ENCODE measurements at places on chromosomes 4 and X.

DNA sequence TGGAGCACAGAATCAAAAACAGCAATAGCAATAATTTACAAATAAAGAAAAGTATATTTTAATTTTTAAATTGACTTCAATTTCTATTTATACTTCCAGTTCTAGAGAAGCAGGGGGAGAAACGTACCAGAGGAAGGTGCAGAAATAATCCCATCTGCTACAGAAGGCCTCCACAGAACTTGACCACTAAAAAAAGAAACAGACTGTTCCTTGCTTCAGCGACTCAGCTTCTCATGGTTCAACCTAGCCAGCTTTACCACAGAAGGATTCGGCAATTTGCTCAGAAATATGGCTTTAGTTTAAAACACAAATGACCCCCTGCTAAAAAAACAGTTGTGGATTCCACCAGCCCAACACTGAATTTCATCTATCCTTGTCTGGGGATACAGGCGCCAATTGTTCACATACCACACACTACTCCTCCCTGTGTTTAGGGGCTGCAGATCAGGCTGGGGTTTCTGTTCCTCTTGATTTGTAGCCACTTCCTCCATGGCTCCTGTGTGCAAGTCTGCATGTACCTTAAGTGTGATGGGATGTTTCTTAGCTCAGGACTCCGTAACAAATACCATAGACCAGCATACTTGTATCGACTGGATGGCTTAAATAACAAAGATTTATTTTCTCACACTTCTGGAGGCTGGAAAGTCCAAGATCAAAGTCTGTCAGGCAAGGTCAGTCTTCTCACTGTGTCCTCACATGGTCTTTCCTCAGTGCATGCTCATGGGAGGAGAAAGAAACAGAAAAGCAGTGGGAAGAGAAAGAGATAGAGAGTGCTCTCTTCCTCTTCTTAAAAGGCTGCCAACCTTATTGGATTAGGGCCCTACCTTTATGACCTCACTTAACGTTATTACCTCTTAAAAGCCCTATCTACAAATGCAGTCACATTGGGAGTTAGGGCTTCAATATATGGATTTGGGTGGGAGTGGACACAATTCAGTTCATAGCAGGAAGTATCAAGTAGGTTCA is 79.1 kb downstream of the AMOT start:
- DNase-seq: no peak

GRCh38 chrX:29435396-29435795 is 780.0 kb upstream of the MAGEB2 start:
- no peak for DNase-seq

- no peak for DNase-seq
Observed at GRCh38 chr4:45409536-45409935, 683.2 kb upstream of the GNPDA2 start.

GRCh38 chr4:168541266-168541953 is 44.6 kb downstream of the PALLD start:
- no peak for DNase-seq

- no peak for DNase-seq
Observed at GRCh38 chr4:102451266-102451665, 49.9 kb upstream of the NFKB1 start.

- DNase-seq: no peak
Observed at GRCh38 chr4:20761382-20761781, 61.1 kb downstream of the PACRGL start.

DNA sequence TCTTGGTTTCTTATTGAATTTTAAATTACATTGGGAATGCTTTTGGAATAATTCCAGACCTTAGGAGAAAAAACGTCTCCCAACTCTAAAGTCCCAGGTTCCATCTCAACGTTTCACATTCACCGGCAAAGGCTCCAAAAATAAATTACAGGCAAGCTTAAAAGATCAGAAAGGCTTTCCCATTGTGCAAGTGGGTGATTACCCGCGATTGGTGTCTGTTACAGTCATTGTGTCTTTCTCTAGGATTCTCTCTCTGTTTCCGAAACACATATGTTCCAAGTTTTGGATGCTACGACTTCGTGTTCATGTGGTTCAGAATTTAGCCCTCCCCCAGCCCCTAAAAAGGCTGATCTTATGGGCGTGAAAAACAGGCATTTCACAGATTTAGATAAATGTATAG is 41.8 kb downstream of the PALLD start:
- no peak for DNase-seq

DNA sequence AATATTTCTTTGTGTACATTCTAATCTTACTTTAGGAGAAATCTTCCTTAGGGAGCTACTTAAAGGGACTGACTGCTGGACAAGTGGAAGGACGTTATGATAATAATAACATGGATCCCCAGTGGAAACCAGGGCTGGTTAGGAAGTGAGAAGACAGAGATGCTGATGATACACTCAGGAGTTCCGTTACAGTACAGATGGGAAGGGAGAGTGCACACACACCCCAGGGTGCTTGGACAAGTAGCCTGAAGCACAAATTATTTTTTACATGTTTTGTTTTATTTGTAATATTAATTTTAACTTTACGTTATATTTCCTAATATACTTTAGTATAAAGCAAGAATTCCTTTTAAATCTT is 84.1 kb downstream of the BMPR1B start:
- DNase-seq: no peak

GRCh38 chr4:64503416-64503815 is 94.2 kb upstream of the TECRL start:
- no peak for DNase-seq

- no peak for DNase-seq
Observed at GRCh38 chrX:40150503-40150902, 52.7 kb upstream of the BCOR start.

Data from SK-N-MC (cell line).